ENCODE measurements at places on chromosomes 3 and 15. TPM values are rescaled to one million over a fixed set of nuclear protein-coding genes. Genes with fewer than 3 reads are reported as not detected.

The P2RY12 gene
- total RNA-seq, result not detected

DNA sequence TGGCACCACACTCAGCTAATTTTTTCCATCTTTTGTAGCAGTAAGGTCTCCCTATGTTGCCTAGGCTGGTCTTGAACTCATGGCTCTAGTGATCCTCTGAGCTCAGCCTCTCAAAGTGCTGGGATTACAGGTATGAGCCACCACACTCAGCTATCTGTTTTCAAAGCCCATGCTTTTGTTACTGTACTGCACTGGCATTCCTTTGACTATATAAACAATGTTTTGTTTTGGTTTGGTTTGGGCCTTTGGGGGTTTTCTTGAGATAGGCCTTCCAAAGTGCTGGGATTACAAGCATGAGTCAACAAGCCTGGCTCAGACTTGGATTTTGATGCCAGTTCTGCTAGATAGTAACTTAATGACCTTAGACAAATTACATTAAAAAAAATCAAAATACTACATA lies 89.7 kb upstream of the GK5 start:
- DNase-seq, result peak; percentile 87

DNA sequence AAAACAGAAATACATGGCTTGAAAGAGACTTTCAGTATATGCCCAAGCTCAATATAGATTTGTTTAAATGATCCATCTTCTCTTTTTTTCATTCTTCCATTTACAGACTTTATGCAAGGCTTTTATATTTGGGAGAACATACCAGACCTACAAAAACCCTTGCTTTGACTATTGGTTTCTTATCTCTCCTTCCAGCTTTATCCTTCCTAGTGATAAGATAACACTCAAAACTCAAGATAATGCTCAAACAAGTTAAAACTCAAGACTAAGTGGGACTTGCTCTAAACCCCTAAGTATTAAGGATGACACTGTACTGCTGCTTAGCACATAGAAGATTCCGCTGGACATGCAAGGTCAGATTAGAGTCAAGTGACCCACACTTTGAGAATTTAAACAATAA lies 8.0 kb downstream of the TUSC7 start:
- DNase-seq, result no peak

The TUSC2 gene
- total RNA-seq, result 13.4 TPM

DNA sequence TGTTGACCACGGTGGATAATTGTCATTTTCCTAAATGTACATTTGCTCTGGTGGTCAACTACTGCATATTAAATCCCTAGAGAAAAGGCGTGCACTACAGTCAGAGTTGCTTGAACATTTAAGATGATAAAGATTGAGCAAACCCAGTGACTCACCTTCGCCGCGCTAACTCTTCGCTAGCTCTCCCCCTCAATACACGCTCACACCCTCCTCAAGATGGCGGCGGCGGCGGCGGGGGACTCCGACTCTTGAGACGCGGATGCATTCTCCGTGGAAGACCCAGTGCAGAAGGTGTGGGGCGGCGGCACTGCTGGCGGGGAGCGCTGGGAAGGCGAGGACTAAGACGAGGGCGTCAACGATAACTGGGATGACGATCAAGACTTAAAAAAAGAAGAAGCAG lies 79.8 kb upstream of the PFN2 start:
- no peak for DNase-seq

GRCh38 chr3:59192473-59192872 lies 142.6 kb upstream of the CFAP20DC start:
- peak; percentile 87 for DNase-seq

The GATM gene
- 0.28 TPM for total RNA-seq

DNA sequence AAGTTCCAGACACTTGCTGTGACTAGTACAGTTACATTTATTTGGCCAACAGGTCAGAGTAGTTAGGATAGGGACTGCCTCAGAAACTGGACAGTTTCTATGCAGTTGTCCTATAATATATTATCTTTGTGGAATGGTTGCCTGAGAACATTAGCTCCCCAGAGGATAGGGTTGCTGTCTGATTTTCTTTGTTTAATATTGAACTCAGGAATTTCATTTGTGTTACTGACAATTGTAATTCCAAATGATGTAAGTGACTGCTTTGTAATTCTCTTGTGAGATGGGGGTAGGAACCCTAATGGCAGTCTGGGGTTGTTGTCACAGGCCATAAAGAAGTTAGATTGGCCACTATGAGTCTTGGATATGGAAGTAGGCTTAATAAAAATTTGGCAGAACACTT lies 2.2 kb downstream of the NXPE3 start:
- DNase-seq, result no peak

- peak; percentile 76 for DNase-seq
Observed at GRCh38 chr3:4985330-4986174, 6.3 kb downstream of the BHLHE40 start.

- DNase-seq, result no peak
Observed at GRCh38 chr3:196774191-196774820, 34.6 kb downstream of the PAK2 start.

DNA sequence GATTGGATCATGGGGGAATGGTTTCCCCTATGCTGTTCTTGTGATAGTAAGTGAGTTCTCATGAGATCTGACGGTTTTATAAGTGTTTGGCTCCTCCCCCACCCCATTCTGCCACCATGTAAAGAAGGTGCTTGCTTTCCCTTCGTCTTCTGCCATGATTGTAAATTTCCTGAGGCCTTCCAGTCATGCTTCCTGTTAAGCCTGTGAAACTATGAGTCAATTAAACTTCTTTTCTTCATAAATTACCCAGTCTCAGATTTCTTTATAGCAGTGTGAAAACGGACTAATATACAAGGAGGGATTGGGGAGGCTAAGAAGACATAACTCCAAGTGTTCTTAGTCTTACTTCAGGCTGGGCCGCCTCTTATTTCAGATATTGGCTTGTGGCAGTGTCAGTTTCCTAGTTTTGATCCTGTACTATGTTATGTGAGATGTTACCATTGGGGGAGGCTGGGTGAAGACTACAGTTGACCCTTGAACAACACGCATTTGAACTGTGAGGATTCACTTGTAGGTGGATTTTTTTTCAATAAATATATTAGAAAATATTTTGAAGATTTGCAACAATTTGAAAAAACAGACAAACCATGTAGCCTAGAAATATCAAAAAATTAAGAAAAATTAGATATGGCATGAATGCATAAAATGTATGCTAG lies 44.9 kb downstream of the NMD3 start:
- peak; percentile 17 for DNase-seq

The CSPG4 gene
- total RNA-seq, result 12.4 TPM

- no peak for DNase-seq
Observed at GRCh38 chr3:143902210-143902609, 53.9 kb upstream of the SLC9A9 start.

DNA sequence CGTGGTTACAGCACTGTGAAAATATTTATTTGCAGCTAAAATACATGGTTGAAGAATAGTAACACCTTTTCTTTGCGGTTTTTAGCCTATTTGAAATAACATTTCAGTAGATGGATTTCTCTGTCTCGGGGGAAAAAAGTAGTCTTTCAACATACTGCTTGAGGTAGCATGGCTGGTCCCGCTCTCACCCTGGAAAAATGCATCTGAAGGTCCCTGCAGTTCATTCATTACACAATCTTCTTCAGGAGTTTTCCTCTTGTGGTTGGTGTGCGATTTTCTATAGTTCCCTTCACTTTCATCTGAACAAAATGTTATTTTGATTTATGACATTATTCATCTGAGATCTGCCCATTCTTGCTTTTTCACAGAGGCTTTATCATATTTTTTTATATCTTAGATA lies 75.9 kb downstream of the STRIT1 start:
- DNase-seq, result peak; percentile 58

DNA sequence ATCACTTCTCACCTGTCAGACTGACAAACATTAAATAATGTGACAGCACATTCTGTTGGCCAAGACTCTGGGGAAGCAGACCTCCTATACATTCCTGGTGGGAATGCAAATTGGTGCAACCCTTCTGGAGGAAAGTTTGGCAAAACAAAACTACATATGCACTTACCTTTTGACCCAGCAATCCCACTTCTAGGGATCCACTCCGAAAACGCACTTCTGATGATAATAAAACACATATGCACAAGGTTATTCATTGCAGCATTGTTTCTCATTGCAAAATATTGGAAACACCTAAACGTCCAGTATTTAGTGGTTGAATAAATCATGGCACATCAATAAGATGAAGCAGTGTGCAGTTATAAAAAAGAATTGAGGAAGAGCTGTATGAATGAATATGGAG lies 145.5 kb upstream of the ABHD17C start:
- DNase-seq, result no peak

GRCh38 chr3:172557515-172558220 lies 34.4 kb upstream of the TNFSF10 start:
- DNase-seq, result peak; percentile 51

The PLSCR2 gene
- total RNA-seq, result not detected

DNA sequence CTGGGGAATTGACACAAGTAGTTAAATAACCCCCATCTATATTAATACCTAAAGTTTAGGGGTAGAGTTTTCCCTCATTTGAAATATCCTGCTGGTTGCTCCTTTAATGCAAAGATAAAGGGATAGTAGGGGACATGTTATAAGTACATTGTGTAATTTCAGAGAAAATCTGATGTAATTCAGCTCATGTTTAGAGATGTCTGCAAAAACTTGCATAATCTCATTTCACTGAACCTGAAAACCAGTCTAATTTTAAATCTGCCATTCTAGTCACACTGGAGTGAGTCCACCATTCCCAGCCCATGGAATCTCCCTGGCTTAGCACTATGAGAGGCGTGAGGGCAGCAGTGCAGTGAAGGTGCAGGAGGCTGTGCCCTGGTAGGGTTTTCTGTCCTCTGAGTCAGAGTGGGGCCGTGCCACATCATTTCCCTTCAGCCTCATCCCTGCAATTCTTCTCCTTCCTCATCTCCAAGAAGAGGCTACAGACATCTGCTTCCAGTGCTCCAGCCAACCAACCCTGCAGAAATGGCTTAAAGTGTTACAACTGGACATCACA lies 246.3 kb upstream of the UMPS start:
- DNase-seq, result peak; percentile 10

DNA sequence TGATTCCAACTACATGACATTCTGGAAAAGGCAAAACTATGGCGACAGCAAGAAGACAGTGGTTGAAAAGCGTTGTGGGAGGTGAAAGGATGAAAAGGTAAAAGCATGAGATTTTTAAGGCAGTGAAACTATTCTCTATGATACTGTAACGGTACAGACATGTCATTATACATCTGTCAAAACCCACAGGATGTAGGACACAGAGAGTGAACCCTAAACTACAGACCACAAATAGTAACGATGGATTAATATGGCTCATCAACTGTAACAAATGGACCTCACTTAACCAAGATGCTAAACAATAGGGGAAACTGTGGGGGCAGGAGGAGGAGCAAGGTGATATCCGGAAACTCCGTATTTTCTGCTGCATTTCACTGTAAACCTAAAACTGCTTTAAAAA lies 39.1 kb downstream of the MYO9A start:
- no peak for DNase-seq

The GOLGA6A gene
- total RNA-seq, result not detected

The MKRN2OS gene
- not detected for total RNA-seq

DNA sequence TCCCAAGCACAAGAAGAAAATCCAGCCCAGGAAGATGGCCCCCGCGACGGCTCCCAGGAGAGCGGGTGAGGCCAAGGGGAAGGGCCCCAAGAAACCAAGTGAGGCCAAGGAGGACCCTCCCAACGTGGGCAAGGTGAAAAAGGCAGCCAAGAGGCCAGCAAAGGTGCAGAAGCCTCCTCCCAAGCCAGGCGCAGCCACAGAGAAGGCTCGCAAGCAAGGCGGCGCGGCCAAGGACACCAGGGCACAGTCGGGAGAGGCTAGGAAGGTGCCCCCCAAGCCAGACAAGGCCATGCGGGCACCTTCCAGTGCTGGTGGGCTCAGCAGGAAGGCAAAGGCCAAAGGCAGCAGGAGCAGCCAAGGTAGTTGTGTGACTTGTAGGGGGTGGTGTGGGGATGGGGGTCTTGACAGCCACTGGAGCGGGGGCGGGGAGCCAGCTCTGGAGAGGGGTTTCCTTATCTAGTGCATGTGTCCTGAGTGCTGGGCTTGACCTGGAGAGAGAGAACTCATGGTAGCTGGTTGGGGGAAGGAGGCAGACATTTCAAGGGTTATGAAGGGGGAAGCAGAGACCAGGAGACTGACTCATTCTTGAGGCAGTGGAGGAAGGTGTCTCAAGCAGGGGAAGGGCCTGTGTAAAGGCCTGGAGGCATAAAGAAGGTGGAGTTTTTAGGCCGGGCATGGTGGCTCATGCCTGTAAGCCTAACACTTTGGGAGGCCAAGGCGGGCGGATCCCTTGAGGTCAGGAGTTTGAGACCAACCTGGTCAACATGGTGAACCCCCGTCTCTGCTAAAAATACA lies 6.2 kb downstream of the H1-8 start:
- peak; percentile 61 for DNase-seq

- peak; percentile 0 for DNase-seq
Observed at GRCh38 chr15:28456476-28457395, 76.0 kb downstream of the GOLGA8G start.

The TXNRD3 gene
- total RNA-seq, result 8.1 TPM

GRCh38 chr15:80442728-80443403 lies 38.7 kb downstream of the ARNT2 start:
- DNase-seq, result no peak

- no peak for DNase-seq
Observed at GRCh38 chr15:43519196-43519595, 1.8 kb downstream of the MAP1A start.

GRCh38 chr15:33910741-33911140 lies 57.6 kb upstream of the CHRM5 start:
- DNase-seq, result peak; percentile 69

DNA sequence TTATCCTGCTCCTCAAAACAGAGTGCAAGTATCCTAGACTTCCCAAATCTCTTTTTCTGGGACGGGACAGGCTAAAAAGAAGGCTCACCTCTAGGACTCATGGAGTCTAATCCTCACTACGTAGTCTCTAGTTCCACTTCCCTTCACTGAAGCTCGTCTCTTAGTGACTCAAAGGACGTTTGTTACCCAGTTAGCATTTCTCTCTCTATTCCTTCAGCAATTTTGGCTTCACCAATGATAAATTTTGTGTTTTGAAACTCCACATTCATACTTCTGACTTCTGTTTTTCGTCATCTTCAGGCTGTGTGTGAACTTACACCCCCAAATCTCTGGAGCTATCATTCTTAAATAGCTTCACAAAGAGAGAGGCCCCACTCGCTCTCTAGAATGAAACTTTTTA lies 627.1 kb downstream of the NAALADL2 start:
- no peak for DNase-seq

- DNase-seq, result peak; percentile 52
Observed at GRCh38 chr3:170522201-170522600, 63.7 kb downstream of the SLC7A14 start.

GRCh38 chr15:45744236-45744589 lies 109.4 kb downstream of the SQOR start:
- DNase-seq, result no peak

- DNase-seq, result no peak
Observed at GRCh38 chr3:114400371-114400770, 106.5 kb downstream of the TIGIT start.

The HAPLN3 gene
- total RNA-seq, result 5.9 TPM

GRCh38 chr3:22977042-22977441 lies 226.1 kb upstream of the UBE2E2 start:
- no peak for DNase-seq

GRCh38 chr15:75023872-75024636 lies 664 bp downstream of the PPCDC start:
- peak; percentile 22 for DNase-seq

The CHRM5 gene
- total RNA-seq, result under 0.01 TPM

GRCh38 chr3:45098310-45098709 lies 47.9 kb downstream of the CDCP1 start:
- DNase-seq, result no peak

All from IMR-90 (cell line).